ENCODE measurements at places on chromosomes 2 and 18.

DNA sequence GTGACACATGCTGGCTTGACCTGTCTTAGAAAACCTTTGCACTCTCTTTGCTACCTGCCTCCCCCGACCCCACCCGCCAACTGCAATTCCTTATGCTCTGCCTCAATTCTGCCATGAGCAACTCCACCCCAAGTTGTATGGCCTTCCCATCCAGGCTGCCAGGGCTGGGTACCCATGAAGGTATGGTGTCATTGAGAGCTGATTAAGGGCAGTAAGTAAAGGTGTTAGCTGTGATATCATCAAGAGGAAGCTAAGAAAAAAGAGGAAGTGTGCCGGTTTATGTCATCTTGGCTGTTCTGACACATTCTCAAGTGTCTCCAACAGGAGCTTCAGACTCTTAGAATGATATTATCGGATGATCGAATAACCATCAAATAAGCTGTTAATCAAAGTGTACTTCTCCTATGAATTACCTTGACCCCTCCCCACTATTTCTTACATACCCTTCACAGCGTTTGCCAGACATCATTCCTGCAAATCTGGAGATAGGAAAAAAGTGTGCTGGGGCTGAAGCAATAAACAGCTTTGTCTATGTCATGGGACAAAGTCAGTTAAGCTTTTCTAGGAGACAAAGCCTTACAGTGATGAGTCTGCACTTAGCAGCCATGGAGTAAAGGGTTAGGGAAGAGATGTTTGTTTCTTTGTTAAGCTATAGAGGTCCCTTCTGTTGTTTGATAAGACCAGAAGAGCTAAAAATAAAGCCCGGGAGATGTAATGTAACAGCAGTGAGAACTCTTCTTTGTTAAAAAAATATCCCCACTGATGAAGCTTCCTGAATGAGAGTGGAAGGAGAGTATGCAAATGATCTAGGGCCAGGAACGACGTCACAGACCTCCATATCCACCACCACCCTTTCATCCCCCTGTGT is 40.4 kb upstream of the SMAD2 start:
- no peak for DNase-seq

- DNase-seq = no peak
Observed at GRCh38 chr2:103875131-103875530, 978.8 kb upstream of the POU3F3 start.

DNA sequence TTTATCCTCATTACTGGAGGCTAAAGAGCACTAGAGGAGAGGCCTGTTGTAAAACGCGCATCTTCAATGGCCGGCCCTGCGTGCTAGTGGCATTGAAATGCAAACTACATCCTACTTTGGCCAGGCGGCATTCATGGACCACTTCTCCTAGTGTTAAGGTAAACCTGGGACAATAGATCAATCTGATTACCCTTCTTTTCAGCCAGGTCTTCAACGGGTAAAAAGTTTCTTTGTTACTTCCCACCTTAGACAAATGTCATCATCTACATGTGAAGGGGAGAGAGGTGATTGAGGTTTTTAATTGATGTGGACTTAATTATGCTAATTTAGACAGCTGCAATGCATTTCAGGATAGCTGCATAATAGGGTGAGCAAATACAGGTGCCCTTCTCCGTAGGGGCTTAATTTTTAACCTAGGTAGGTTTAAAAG is 628.0 kb downstream of the ZEB2 start:
- DNase-seq = no peak

- DNase-seq = no peak
Observed at GRCh38 chr2:148362144-148362796, 282.3 kb upstream of the EPC2 start.

DNA sequence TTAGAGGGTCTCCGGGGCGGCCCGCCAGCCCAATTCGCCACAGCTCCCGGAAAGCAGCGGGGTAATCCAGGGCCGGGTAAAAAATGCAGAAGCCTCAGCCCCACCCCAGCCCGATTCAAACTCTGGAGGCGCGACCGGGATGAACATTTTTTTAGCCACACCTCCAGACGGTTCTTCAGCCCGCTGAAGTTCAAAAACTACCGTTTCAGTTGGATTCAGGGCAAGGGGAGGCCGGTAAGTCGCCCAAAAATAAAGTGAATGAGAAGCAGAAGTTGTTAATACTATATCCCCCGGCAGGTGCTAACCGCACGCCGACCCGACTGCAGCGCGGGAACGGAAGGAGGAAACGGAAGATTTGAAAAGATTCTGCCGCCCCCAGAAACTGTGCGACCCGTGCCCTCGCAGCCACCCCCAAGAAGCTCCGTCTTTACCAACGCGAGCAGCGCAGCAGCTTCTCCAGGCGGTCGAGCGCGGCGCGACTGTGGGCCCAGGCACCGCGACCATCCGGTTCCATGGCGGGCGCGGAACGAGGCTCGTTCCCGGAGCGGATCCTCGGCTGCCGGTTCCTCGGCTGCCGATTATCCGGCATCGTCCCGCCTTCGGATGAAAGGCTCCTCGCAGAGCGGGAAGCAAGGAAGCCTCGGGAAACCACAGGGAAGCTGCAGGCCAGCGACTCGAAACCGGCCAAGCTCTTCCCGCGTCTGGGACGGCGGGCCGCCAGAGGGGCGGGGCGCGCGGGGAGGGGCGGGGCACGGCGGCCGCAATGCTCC is at the start of gene BARD1:
BARD1 (minus strand) TSS at position 703 of the 770 bp plus-strand sequence; CDS start at position 589, 114 bp downstream.
- DNase-seq = peak; percentile 49

- DNase-seq = no peak
Observed at GRCh38 chr2:63435070-63435469, 153.2 kb downstream of the WDPCP start.

- DNase-seq = no peak
Observed at GRCh38 chr18:32879497-32879896, 106.7 kb upstream of the KLHL14 start.

DNA sequence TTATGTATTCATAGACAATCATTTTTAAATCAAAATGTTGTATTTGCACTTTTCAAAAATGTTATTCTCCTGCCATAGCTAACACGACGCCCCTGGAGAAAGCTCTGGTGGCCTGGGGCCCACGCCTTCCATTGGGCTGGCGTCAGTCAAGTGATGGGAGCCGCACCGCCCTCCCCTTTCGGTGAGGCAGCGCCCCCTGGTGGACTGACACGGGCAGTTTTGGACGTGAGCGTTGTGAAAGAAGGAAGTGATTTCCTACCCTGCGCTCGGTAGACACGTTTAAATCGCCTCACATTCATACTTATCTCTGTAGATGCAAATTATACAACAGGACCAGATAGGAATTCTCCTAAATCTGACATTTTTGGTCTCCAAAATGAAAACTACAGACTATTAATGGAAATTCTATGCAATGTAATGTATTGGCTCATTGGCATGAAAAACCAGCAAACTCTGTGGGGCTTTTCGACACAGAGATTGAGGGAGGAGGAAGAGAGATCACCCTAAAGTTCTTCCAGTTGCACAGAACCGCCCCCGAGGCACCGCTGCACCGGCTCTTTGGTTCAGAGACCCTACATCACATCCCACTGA is 326.2 kb upstream of the SOX11 start:
- DNase-seq = no peak

GRCh38 chr2:134567666-134568065 is 151.1 kb downstream of the TMEM163 start:
- no peak for DNase-seq

DNA sequence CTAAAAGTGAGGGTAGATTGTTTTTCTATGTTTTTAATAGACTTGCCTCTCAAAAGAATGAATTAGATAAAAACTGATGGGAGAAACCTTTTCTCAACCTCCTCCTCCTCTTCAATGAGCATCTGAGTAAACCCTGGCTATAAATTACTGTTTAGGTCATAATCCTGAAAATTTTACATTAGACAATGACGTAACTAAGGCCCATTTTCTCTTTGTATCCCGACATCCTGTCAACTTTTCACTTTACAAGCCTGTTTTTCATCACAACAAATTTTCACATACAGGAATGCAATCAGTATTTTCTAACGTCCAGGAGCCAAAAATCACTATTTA is 1.3 kb downstream of the SPIRE1 start:
- DNase-seq = no peak

- DNase-seq = no peak
Observed at GRCh38 chr2:109300582-109300981, 171.6 kb downstream of the SH3RF3 start.

Data from CD4-positive, alpha-beta T cell treated with Interleukin-2 at 100 ng/mL for 4 hours (primary cell).